Kidney (tissue), 22 donors: ENCODE measurements at places on chromosomes 5 and 9. TPM values are rescaled to one million over a fixed set of nuclear protein-coding genes. Genes with fewer than 3 reads are reported as not detected.

DNA sequence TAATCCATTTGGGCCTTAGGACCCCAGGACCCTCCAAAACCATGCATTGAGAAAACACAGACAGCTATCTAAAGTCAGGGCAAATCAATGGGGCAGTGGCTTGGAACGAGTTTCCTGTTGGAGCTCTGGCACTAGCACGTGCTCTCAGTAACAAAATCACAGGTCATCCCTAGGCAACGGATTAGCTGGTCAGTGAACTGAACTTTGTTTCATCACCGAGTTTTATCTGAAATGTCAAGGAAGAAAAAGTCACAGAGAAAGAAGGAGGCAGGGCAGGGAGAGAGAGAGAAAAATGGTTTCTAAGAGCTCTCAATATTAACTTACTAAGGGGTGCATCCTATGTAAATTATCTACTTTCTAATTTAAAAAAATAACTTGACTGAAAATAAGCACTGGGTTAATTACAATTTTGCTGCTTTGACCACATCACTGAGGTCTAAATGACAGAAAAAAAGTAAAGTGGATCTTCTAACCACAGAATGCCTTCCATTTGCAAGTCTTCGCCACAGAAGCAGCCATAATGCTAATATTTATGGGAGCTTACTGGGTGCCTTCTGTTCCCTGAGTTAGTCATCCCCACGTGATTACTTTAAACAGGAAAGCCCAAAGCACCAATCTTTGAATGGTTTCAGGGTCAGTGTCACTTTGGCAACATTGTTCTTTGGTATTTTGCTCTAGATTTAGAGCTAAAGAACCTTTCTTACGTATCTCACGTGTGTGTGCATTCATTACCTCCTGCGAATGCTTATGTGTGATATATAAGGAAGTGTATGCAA is 503.9 kb downstream of the RASEF start:
- no peak for DNase-seq

DNA sequence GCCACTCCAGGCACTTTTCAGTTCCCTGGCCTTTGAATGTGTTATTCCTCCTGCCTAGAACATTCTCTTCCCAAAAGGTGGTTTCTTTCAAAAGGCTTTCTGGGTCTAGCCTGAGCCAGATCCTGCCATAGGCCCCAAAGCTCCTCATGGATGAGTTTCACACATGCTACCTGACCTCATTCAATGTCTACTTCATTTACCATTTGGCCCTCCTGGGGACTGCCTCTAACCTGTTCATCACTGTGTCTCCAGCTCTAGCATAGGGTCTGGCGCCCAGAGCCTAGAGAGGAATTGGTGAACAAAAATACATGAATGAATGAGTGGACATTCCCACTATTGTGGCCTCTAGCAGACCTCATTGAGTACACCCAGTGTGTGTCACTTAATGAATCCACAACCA is 5.4 kb upstream of the P4HA2 start:
- DNase-seq, result no peak

- no peak for DNase-seq
These were observed 233.9 kb upstream of the ZNF608 start for GRCh38 chr5:124980163-124980941.

GRCh38 chr9:106689089-106689488 is 173.9 kb upstream of the ZNF462 start:
- DNase-seq, result no peak

DNA sequence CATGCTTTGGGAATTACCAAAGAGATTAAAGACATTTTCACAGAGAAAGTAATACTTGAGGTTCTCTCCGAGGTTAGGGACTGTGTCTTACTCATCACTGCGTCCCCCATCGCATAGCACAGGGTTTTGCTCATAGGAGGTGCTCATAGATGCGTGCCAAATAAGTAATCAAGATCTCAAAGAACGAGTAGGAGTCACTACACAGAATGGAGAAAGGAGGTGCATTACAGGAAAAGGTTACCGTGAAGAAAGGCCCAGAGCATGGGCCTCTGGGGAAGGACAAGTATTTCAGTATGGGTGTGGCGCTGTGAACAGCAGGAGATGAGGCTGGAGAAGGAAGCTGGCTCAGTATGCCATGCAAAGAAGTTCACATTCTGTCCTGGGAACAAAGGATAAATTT is 182.4 kb downstream of the ACTL7B start:
- no peak for DNase-seq

The IFNB1 gene
- not detected for total RNA-seq
